ENCODE measurements at places on chromosomes 4 and X.

- no peak for DNase-seq
These were observed 2095.9 kb downstream of the ARAP2 start for GRCh38 chr4:34148322-34148908.

DNA sequence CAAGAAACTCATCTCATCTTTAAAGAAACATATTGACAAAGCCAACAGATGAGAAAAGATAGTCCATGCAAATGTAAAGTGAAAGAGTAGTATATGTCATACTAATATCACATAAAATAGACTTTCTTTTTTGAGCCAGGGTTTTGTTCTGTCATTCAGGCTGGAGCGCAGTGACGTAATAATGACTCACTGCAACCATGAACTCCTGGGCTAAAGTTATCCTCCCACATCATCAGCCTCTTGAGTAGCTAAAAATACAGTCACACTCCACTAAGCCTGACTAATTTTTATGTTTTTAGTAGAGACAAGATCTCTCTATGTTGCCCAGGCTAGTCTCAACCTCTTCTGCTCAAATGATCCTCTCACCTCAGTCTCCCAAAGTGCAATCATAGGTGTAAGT lies 51.8 kb upstream of the TRAM1L1 start:
- no peak for DNase-seq

GRCh38 chr4:171765514-171765913 lies 47.7 kb upstream of the GALNTL6 start:
- no peak for DNase-seq

GRCh38 chr4:55304303-55304702 lies 41.7 kb upstream of the SRD5A3 start:
- no peak for DNase-seq

DNA sequence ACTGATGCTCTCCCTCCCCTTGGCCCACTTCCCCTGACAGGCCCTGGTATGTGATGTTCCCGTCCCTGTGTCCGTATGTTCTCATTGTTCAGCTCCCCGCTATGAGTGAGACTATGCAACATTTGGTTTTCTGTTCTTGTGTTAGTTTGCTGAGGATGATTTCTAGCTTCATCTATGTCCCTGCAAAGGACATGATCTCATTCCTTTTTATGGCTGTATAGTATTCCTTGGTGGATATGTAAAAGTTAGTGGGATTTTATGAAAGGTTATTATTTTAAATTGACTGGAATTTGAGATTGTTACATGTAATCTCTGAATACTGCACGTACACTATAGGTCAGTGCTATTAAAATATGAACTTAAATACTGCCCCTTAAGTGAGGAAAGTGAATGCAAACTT lies 184.0 kb downstream of the WDFY3 start:
- no peak for DNase-seq

DNA sequence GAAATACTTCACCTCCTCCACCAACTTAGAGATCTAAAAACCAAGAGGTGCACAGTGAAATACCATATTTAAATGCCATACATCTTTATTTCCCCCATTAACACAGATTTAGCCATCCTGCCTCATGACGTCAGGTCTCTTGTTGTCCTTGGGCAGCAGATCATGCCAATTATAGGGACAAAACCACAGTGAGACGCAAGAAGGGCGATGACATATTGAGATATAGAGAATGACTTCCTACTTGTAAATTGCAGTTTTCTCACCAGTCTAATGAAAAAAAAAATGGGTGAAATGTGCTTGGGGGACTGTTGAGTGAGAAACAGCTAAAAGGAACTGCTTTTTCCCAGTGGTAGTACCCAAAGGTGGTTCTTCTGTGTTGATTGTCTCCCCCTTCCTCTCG lies 24.3 kb downstream of the RS1 start:
- DNase-seq = no peak

GRCh38 chr4:39285111-39285795 lies 80.9 kb downstream of the RFC1 start:
- DNase-seq = no peak

GRCh38 chr4:106795326-106795725 lies 240.8 kb downstream of the DKK2 start:
- DNase-seq = no peak

DNA sequence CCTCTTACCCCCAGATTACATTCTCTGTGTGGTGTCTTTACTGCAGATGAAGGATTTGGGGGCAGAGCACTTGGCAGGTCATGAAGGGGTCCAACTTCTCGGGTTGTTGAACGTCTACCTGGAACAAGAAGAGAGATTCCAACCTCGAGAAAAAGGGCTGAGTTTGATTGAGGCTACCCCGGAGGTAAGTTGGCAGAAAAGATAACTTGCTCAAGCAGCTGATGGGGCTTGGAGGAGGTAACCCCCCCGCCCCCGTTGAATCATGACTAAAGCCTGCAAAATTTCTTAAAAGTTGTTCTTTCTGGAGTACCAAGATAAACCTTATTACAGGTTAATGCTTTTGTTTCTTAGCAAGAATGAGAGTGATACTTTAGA lies 1.5 kb downstream of the CCNG2 start:
- DNase-seq = no peak

- peak; percentile 63 for DNase-seq
These were observed 23.6 kb upstream of the YTHDC1 start for GRCh38 chr4:68373513-68373912.

GRCh38 chr4:96146686-96147085 lies 306.8 kb downstream of the PDHA2 start:
- DNase-seq = no peak

DNA sequence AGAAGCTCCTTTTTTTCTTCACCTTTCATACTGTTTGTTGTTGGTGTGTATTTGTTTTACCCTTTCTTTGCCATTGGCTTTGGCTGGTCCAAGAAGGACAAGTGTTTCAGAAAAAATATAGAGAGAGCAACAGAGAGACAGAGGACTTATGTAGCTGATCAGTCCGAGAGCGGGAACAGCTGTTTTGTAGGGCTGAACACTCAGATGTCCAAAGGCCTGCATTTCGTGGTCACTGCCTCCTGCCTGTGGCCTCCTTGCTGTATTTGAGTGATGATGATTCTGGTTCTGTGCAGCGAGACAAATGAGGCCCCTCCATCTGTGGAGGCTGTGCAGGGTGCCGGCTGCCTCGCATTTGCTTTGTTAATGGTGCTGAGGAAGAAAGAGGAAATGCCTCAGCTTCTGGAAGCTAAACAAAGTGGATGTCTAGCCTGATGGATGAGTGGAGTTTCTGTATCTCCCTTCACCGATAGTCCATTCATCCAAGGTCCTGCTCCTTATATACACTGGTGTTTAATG lies 19.8 kb upstream of the STOX2 start:
- DNase-seq = no peak

DNA sequence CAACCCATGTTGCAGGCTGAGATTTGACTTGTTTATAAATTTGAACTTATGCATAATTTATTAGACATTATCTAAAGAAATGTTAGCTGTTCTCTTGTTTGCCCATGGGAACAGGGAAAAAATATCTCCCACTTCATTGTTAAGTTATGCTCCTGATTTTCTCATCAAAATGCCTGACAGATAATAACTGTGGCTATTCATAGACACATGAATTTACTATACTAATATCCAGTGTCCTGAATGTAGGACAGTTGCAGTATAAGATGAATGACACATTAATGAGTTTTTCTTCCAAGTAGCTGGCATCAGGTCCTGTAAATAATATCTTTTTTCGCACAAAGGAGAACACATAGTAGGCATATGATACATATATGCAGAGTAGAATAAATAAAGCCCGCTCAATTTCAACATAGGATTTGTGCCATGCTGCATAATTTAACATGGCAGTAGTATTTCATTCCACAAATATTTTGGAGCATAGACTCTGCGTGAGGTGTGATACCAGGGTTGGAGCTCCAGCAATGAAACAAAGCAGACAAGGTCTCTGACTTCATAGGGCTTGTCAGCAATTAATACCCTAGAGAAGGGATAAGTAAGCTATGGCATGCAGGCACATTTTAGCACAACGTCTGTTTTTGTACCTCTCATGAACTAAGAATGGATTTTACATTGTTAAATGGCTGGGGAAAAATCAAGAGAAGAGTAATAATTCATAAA lies 40.4 kb upstream of the DDX53 start:
- no peak for DNase-seq

DNA sequence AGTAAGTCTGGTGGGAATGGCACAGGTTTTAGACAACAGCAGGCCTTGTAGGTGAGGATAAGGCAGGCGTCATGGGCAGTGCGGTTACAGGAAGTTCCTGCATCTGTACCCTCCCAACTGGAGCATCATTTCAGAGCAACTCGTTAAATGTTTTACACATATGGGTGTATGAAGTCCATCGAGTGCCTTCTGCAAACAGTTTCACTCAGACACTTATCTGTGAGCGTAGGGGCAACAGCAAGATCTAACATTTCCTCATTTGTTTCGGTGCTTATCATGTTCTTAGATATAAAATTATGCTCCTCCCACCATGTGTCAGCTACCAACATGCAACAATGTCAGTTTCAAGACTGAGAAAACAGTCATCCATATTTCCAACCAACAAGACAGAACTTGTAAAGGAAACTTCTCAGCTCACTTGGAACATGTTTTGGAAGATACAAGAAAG lies 69.9 kb downstream of the ELOVL6 start:
- no peak for DNase-seq

GRCh38 chr4:4606321-4606720 lies 64.5 kb upstream of the STX18 start:
- no peak for DNase-seq

- DNase-seq = no peak
These were observed at the start of gene CC2D2A for GRCh38 chr4:15469402-15470127. TSS of gene CC2D2A (plus strand) at chr4:15469882. CDS start at chr4:15475933, 6,051 bp downstream.

DNA sequence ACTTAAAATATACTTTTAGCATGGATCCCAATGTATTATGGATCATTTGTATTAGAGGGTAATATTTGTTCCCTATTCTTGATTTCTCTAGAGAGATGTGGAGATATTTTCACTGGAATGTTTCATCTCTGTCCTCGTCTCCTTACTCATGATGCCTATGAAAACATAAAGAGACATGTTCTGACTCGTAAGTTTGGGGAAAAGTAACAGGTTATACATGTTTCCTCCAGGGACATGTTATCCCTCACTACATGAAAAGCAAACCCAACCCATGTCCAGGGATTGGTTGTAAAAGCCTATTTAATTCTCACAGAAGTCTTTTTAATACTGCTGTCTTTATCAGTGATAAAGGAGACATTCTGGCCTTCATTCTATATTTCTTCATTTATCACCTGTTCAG lies 621.4 kb downstream of the GABRG1 start:
- no peak for DNase-seq

GRCh38 chr4:24704149-24704548 lies 91.2 kb upstream of the SOD3 start:
- no peak for DNase-seq

GRCh38 chr4:38857354-38858096 lies 908 bp upstream of the TLR6 start:
- DNase-seq = no peak

DNA sequence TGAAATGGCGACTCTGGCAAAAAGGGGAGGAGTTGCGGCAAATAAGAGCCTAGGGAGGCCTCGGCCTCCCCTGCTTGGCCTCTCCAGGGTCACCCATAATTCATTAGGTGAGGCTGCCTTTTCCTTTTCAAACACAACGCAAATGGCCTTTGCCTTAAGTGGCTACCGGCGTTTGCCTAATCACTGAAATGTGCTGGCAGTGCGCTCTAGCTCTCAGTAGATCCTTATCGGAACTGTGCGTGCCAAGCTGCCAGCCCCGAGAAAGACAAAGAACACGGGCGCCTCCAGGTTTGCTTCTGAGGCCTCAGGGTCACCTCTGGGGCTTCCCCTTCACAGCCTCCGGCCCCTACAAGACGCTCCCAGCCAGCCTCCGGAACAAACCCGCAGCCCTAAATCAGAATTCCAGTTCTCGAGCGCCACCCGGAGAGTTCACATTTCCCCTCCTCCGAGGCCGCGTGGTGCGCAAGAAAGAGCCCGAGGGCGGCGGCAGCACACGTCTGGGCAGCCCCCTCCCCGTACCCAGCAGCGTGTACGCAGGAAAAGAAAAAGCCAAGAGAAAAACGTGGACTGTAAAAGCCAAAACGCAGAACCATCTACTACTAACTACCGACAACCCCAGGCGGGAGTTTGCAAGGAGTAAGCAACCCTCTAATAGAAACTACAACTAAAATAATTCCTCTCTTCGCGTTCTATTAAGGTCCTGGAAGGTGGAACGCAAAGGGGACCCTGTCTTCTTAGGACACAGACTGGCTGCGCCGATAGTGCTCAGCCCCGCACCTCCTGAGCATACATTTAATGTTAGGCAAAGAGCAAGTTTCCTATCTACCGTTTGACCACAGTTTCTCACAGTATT lies 76.5 kb upstream of the BCOR start:
- peak; percentile 43 for DNase-seq

DNA sequence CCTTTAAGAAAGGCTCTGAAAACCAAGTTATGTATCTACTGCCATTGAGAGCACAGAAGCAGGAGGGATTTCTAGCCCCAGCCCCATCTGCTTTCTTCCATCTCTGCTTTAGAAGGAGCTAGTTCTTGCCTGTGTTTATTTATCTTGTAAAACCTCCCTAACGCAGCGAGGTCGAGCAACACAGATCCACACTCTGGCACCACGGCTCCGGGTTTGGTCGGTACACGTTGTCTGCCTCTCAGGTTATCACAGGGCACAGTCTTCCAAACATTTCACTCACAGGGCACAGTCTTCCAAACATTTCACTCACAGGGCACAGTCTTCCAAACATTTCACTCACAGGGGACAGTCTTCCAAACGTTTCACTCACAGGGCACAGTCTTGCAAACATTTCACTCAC lies 69.7 kb upstream of the TLR3 start:
- no peak for DNase-seq

DNA sequence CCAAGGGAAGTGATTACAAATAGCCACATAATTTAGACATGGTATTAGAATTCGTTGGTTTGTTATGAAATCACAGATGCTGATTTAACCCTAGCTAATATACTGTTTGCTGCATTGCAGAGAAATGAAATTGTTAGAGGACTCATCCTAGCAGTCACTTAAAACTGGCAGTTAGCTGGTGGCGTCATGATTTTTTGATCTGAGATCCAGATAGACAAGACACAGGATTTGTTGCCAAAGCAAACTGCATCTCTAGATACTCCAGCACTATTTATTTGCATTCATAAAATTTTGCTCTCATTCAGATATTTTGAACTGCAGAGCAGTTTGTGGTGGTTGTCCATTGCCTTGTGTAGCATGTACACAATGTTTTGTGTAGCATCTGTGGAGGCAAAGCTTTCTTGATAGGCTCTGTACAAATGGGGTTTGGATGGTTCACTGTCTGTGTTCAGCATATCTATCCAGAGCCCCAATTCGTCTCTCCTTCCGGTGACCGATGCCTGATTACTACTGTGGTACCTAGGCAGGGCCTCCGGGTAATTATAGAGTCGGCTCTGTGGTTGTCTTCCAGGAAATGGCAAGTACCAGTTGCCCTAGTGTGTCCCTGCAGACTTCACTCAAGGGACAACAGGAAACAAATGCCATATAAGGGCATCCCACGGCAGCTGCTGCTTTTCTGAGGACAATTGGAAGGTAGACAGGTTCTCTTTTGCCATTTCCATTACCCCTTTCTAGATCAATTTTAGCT lies 30.1 kb upstream of the SPARCL1 start:
- DNase-seq = peak; percentile 52

DNA sequence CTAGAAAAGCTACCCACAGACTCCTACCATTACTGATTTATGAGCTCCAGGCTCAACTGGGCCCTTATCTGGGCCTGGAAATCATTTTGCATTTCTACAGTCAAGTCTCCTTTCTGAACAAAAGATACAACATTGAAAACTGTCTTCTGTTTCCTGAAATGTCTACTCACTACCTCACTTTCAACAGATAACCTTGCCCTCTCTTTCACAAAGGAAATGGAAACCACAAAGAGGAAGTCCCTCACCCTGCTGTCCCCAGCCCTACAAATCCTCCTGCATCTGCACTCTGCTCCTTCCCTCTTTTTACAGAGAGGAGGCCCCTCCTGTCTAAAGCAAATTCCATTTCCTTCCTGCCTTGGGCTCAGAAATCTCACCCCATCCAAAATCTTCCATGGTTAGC lies 24.8 kb upstream of the CYBB start:
- DNase-seq = peak; percentile 45

Measured in CD4-positive, alpha-beta memory T cell (primary cell).